GM23338 (cell line): ENCODE measurements at places on chromosomes 2 and 18.

GRCh38 chr2:35293261-35293660, 1062.3 kb upstream of the CRIM1 start:
- DNase-seq: no peak

DNA sequence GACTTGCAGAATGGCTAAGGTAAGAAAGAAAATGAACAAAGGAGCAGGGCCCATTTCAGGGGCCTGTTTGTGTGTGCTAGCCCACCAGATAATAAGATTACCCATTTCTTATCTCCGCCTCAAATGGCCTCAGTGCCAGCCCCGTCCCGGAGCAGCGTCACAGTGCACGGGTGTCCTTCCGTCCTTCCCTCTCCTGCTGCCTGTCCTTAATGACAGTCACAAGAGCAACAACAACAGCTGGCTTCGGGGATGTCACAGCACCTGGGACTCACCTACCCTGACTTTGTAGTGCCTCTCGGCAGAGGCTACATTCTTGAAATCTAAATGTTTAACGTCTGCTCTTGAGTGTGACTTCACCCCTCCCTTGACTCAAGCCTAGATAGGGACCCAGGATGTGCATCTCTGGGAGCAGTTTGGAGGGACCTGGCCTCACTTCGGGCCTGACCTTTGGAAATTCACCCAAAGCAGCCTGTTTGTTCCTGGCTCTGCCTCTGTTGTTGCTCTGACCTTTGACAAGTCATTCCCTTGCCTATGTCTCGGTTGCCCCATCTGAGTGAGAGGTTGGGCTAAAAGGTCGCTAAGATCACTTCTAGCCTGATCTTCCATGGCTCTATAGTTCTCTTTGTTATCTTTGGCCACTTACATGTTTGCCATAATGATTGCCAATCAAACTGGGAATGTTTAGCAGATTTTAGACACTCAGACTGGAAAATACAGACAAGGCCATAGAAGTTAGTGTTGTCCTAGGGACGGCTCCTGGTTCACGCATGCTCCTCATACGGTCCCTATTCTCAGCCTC, 122.5 kb downstream of the KLHL29 start:
- no peak for DNase-seq

DNA sequence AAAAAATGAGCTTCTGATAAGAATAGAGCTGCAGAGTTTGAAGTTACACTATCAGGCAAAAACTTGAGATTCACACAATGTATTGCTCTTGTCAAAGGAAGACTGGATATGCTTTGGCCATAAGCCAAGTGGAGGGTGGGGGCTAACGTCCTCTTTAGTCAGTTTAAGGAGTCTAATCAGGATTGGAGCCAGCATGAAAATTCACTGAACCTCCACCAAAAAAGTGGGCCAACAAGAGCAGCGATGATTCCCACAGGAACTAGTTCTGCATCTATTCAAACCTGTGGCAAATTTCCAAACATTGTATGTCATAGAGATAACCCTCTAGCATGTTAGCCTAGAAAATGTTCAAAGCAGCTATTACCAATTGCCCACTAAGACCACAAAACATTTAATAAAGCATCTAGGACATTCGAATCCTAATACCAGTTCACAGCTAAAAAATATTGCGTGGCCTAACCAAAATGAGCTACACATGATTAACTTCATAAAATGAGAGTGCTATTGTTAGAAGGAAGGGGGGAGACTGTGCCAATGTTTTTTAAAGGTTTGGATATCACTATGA, 43.5 kb upstream of the TMEM247 start:
- DNase-seq: no peak

GRCh38 chr2:96359310-96359709, 23.7 kb downstream of the NCAPH start:
- no peak for DNase-seq

DNA sequence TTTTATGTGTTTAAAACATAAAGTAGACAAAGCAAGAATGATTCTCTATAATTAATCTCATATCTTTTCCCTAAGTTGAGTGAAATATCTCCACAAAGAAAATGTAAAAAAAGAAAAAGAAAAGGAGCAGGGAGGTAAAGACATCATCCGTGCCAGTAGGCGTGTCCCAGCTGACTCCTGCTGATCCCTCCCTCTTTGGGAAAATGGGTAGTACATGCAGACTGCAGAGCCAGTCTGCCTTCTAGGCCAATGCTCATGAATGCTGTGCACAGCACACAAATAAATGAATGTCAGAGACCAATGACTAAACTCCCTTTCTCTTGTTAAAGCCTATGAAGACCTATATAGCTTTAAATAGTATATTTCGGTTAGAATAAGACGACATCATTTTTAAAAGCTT, 64.7 kb downstream of the RAPH1 start:
- peak; percentile 18 for DNase-seq

DNA sequence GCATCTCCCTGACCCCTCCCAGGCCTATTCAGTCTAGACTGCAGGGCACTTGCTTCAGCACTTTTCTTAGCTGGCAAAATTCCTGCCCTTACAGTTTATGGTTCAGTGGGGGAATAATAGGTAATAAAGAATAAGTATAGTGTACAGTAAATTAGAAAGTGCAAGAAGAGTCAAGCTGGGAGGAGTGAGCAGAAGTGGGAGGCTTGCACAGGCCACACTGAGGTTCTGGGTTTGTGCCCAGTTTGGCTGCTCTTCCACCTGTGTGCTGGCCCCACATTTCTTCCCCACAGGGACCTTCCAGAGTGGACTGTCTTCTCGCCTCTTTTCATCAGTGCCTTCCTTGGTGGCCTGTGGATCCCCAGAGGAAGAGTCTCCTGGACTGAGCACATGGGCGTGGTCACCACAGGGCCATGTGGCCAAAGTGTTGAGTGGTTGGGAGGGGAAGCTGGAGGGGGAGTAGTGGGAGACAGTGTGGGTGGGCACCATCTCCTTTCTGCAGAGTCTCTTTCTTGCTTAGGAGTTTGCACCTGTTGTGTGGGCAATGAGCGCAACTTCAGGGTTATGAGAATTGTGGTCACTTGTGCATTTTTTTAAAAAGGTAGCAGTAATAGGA, 128.6 kb upstream of the ZSWIM2 start:
- no peak for DNase-seq

- DNase-seq: no peak
Measured at GRCh38 chr18:79790996-79791972, 6.5 kb upstream of the KCNG2 start.

GRCh38 chr18:57523171-57523956, 63.1 kb downstream of the FECH start:
- DNase-seq: no peak

DNA sequence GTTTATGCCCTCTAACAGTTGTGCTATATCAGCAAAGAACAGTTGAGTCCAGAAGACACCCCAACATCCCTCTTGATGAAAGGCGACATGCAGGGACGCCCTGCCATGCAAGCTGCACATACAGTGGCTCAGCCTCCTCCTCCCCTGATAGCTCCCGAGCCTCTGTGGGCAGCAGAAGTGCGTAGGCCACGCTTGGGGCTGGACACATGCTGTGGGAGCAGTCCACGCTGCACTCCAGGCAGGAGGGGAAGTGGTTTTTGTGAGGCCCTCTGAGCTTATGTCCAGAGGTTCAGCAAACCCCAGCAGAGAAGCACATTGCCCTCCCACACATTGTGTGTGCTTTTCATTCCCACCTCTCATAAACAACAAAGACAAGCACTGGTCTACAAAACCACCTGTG, 162.1 kb downstream of the SEPTIN10 start:
- no peak for DNase-seq

DNA sequence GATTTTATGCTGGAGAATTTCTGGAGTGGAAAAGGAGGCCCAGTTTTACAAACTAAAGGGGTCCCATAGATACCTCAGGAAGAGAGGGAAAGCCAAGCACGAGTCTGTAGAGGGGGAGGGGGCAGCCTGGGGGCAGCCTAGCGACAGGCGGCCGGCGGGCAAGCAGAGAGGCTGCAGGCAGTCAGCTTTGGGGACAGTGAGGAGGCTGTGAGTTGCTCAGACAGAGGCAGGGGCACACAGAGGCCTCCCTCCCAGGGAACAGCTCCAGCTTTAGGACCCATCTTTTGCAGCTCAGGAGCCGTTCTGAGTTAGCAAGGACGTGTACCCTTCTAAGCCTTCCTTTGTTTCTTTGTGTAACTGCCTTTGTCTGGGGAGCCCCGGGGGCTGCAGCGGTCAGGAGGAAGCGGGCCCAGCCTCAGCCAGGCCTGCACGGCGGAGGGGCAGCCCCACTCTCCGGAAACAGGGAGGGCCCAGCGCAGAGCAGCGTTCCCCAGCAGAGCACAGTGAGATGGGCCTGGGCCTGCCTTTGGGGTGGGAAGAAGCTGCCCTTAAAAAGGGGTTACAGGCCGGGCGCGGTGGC, 41.1 kb upstream of the RALBP1 start:
- peak; percentile 24 for DNase-seq

DNA sequence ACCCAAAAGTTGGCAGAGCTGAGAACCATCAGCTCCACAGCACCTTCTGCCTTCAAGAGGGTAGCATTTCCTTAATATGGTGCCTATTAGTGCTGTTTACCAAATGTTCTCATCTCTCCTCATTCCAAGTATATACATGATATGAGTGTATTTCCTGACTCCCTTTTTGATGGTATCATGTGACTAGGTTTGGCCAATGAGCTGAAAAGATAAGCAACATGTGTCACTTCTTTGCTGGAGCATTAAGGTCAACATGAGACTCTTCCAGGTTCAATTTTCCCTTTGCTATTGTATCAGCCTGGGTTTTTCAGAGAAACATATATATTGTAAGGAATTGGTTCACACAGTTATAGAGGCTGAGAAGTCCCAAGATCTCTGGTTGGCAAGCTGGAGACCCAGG, 310.9 kb downstream of the HRH4 start:
- no peak for DNase-seq

- peak; percentile 70 for DNase-seq
Measured at GRCh38 chr2:224221455-224221913, 180.4 kb downstream of the FAM124B start.

DNA sequence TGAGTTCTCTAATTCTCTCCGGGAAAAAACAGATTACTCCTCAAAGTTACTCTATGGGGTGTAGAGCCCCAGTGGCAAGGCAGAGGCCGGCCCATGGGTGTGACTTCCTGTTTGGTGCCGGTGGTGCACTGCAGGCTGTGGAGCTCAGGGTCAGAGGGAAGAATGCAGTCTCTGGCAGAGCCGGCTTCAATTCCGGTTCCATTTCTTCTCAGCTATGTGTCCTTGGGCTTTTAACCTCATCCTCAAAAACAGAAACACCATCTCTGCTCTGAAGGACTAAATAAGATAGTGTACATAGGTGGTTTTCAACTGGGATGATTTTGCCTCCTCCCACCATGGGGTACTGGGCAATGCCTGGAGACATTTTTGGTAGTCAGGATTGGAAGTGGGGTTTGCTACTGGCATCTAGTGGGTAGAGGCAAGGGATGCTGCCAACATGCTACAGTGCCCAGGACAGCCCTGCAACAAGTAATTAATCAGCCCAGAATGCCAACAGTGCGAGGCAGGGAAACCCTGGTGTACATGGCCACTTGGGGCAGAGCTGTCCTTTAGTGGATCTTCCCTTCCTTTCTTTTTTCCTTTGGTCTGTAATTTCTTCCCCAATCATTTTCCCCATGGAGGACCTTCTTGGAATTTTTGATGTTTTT, 81.2 kb downstream of the INSIG2 start:
- DNase-seq: peak; percentile 26

- DNase-seq: no peak
Measured at GRCh38 chr2:169715379-169716237, 18.0 kb upstream of the KLHL23 start.

- DNase-seq: no peak
Measured at GRCh38 chr2:241904011-241904718, 34.6 kb downstream of the RTP5 start.

DNA sequence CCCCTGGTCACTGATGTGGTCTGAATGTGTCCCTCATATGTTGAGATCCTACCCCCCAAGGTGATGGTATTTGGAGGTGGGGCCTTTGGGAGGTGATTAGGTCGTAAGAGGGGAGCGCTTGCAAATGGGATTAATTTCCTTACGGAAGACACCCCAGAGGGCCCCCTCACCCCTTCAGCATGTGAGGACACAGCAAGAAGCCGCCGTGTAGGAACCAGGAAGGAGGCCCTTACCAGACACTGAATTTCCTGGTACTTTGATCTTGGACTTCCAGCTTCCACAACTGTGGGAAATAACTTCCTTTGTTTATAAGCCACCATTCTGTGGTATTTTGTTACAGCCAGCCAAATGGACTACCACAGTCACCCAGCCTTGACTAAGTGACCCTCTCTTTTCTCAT, 35.9 kb downstream of the NCK2 start:
- no peak for DNase-seq
